Fibroblast of lung (primary cell): ENCODE measurements at places on chromosomes 6 and 20.

DNA sequence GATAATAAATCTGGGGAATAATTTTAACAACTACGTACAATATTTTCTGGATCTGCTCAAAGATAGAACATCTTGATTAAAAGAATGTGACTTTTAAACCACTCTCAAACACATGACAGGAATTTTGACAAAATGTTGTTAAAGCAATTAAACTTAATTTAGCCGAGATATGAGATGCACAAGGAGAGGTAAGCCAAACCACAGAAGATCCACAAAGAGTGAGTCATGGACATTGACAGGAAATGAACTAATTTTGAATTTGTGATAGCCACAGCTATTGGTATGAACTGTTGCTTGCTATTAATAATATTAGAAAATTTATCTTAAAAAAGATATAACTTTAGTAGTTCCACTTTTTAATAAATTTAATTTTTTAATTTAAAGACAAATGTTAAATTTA, 27.8 kb upstream of the VGLL2 start:
- no peak for DNase-seq

GRCh38 chr6:168581236-168581635, 140.3 kb downstream of the SMOC2 start:
- no peak for DNase-seq

DNA sequence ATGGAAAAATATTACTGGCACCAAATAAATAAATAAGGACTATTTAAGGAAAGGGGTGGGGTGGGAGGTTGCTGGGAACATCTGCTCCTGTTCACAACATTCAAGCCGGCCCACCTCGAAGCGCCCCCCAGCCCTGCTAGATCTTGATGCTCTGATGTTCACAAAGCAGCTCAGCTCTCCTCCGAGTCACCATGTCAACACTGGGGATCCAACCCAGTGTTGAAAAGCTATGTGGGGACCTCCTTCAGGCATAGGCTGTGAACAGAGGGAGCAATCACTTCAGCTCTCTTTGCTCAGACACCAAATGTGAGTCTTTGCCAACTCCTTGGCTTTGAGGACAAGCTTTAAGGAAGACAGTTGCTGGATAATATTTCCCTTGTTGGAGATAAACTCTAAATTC, 176.8 kb upstream of the NT5E start:
- DNase-seq = no peak

GRCh38 chr6:144360401-144360800, 75.3 kb downstream of the UTRN start:
- DNase-seq = no peak

DNA sequence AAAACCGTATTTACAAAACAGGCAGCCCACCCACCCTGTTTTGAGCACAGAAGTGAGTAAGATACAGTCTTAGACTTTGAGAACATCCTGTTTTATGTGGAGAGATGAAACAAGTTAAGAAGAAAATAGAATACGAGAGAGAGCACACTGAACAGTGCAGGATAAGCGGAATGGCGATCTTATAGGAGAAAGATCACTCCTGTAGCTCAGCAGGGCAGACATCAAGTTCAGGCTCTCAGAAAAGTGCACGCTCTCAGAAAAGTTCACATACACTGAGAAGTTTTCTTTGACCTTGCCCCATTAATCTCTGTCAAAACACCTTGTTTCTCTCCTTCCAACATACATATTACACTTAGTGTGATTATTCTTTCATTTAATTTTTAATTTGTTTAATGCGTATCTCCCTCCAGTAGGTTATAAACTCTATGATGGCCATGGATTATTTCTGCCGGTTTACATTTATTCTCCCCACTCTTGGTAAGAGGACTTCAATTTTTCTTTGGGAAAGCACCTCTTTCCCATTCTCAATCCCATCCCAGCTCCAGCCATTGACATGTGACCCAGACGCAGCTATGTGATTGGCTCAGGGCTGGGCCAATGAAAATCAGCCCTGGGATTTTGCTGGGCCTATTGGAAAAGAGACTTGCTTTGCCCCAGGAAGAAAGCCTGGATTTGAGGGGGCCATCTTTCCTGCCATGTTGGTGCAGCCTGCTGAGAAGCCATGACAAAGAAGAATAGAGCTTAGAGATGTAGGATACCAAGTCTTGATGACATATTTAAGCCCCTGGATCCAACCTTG, 16.2 kb downstream of the KCNB1 start:
- no peak for DNase-seq

DNA sequence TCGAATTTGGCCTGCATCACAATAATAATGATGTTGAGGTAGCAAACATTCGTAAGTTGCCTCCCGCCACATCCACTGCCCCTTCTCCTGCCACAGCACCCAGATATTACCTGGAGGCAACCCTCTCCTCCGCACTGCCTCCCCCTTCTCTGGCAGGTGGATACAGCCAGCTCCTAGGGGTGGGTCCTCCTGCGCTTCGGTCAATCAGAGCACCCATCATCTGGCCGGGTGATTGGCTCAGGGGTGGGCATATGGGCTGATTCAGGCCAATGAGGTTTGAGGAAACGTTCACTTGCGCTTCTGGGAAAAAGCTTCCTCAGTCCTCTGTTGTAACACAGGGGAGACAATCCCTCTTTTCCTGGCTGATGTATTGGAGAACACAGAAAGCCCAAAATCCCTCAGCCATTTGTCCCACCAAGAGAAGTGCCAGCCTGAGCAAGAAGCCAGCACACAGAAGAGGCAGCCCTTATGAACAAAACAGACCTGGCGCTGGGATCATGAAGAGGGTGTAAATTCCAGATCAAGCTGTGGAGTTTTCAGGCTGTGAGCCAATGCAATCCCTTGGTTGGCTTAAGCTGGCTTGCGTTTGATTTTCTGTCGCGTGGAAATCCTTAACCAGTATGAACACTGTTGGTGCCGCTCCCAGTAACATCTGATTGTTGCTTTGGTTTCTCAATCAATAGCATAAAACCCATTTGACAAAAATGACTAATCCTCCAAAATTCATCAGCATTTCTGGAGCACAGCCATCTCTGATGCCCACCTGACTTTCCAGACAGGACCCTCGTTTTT, 82.2 kb downstream of the PRDM1 start:
- DNase-seq = no peak

GRCh38 chr6:46381057-46381456, 110.2 kb downstream of the RCAN2 start:
- no peak for DNase-seq

- no peak for DNase-seq
Observed at GRCh38 chr6:170190046-170190445, 100.8 kb downstream of the DLL1 start.

- no peak for DNase-seq
Observed at GRCh38 chr6:135008941-135009290, 45.7 kb downstream of the HBS1L start.

GRCh38 chr6:157382821-157383220, 1.8 kb downstream of the ZDHHC14 start:
- no peak for DNase-seq

DNA sequence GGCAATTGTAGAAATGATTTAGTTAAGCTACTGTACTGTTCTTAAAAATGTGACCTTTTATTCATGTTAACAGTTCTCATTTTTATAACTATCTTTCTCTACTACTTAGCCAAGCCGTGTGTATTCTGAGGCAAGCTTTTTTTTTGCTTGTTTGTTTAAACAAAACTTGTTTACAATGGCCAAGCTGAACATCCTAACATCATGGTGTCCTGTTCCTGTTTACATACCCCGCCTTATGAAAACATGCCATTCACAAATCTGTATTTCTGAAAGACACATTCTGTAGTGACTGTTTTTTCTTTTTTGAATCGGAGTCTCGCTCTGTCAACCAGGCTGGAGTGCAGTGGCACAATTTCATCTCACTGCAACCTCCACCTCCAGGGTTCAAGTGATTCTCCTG, 140.9 kb downstream of the NCOA3 start:
- DNase-seq = no peak

- DNase-seq = peak; percentile 100
Observed at GRCh38 chr6:158040051-158040803, 58.6 kb downstream of the SYNJ2 start.

DNA sequence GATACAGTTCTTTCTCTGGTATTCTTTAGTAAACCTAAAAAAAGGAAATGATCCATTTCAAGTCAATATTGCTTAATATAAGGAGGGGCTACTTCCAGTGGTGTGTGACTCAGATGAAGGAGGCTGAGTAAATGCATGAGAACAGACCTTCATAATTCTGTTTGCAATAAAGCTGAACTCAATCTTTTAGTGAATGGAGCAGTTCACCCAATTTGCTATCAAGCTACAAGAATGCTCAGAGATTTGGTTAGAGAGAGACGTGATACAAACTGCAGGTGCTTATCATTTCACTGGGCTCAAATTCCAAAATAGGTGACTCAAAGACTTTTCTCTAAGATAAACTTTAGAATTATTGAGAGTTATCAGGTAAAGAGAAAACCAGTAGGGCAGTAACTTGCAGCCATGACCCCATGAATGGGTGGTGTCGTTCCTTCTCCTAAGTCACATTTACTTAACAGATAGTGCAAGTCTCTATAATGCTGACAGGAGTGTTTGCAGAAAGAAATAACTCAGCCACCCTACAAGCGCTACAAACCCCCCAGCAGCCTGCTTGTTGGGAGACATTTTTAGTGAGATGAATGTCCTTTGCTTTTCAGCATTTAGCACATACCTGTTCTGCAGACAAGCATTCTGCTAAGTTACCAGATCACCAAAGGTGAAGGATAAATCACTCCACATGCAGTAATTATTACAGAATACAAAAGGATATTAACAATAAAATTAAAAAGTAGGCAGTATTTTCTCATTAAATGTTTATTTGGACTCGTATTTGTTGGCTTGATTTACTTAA, 16.4 kb upstream of the BLOC1S5 start:
- peak; percentile 69 for DNase-seq

- DNase-seq = peak; percentile 53
Observed at GRCh38 chr6:20211037-20211940, 980 bp downstream of the MBOAT1 start.

DNA sequence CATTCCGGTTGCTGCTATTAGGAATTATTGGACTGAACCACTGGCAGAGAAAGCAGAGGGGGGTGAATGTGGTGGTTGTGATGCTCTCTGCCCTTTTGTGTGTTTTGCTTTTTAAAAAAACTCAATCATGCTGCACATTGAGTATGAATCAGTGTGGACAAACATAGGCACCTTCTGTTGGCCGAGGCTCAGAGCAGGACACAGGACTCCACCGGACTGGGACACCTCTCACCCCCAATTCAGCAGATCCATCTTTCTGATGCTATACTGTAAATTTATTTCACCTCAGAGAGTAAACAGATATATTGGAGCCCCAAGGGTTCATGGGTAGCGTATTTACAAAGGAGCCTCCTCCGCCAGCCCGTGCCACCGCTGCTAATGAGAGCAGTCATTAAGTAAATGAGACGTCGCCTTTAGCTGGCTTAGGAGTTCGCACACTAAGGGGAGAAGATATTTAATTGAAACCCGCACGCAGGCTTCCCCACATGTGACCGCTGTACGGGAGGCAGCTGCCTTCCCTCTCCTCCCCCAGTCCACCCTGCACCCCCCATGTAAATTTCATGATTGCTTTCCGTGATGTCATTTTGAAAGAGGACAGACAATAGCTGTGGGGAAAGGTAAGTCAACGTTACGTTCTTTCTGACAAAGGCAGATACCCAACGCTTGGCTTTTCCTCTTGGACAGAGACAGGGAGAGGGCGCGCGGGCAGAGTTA, at the start of gene MYT1:
Gene MYT1, plus strand, starts transcription at position 330 of the 714 bp plus-strand sequence. CDS start 34,410 bp downstream, outside the sequence.
- DNase-seq = no peak

- no peak for DNase-seq
Observed at GRCh38 chr6:110614586-110614985, 138.2 kb upstream of the SLC22A16 start.

- DNase-seq = no peak
Observed at GRCh38 chr6:104301951-104302350, 557.8 kb downstream of the HACE1 start.

DNA sequence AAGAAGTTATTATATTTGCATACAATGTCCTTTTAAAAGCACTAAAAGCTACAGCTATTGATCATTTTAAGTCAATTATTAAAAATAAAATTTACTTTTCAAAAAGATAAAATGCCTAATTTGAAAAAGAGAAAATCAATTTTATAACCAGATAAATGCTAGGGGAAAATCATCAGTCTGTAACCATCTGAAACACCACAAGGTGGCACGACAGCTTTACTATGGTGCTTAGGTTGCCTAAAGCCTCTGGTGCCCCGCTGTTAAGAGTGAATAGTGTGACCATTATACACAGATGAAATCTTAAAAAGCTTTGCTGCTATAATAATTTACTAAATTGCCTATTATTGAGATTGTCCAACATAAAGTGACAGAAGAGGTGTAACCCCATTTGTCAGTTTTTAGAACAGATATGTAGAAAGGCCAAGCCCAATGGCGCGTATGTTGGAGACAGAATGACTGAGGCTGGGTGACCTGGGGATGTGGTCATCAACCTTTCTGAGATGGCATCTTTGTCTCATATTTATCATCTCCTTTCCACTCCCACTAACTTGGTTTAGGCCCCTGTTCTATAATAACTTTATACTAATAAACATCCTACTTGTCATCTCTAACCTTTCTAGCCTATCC, 100.8 kb downstream of the MOXD1 start:
- DNase-seq = peak; percentile 50

DNA sequence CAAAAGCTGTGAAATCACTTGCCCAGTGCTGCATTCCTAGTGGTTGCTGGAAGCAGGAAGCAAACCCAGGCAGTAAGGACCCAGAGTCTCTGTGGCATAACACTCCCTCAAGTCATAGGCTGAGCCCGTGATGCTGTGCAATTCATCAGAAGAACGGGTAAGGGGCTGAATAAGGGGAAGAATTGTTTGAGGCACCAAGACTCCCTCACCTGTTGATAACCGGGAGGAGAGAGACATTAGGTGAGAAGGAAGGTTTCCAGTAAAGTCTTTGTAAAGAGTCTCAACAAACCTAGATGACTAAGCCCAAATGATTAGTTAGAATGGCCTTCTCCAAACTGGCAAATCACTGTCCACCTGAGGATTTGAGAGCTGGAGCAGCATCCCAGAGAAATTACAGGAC, 18.3 kb downstream of the ENPP3 start:
- no peak for DNase-seq

- peak; percentile 47 for DNase-seq
Observed at GRCh38 chr20:3407040-3407770, at the start of gene DNAAF9. DNAAF9 (minus strand) TSS chr20:3407669; CDS start chr20:3407557, 112 bp downstream.

GRCh38 chr20:18001131-18001921, 32.5 kb downstream of the MGME1 start:
- DNase-seq = peak; percentile 83

GRCh38 chr20:1331801-1332453, 3.0 kb upstream of the SDCBP2 start:
- no peak for DNase-seq

- DNase-seq = no peak
Observed at GRCh38 chr20:57157106-57157691, 109.2 kb downstream of the BMP7 start.

GRCh38 chr6:69819138-69819537, 22.3 kb upstream of the LMBRD1 start:
- no peak for DNase-seq

DNA sequence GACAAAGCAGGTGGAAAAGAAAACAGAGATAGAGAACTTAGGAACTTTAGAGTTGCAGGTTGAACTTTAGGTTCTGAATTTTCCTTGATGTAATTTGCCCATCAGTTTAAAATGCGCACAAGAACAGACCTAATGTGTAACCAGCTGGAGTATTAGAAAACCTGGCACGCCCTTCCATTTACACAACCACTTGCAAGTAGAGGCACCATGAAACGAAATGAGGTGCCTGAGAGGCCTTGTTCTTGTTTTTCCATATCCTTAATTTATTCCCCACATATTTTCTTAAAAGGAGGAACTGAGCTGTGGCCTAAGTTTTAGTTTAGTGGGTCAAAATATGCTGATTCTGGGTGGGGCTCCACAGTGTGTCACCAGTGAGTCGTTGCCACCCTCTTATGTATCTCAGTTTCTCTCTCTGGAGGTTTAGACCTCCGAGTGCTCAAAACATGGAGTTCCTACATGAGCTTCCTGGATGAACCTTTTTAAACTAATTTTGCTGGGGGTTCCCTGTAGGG, 17.2 kb upstream of the IL22RA2 start:
- no peak for DNase-seq
